ENCODE measurements at places on chromosomes 4 and X. TPM values are rescaled to one million over a fixed set of nuclear protein-coding genes. Genes with fewer than 3 reads are reported as not detected.

The MAGEC1 gene
- not detected for total RNA-seq

The RPS6KA6 gene
- 30.0 TPM for total RNA-seq

The EPHA5 gene
- total RNA-seq, result 157 TPM

The NDNF gene
- total RNA-seq, result 4.1 TPM

The SOWAHD gene
- 0.31 TPM for total RNA-seq

The SPANXA1 gene
- not detected for total RNA-seq

The BEX1 gene
- 136 TPM for total RNA-seq

The SERTM2 gene
- total RNA-seq, result not detected

The HAUS3 gene
- total RNA-seq, result 35.1 TPM

The BEX5 gene
- total RNA-seq, result 24.7 TPM

The ZCCHC18 gene
- total RNA-seq, result 18.2 TPM

The LRRC66 gene
- total RNA-seq, result 1.9 TPM

The RAI2 gene
- 5.6 TPM for total RNA-seq

The ZNF630 gene
- 8.8 TPM for total RNA-seq

The ANAPC10 gene
- 68.9 TPM for total RNA-seq

The ABLIM2 gene
- total RNA-seq, result 22.2 TPM

The ARHGAP36 gene
- total RNA-seq, result 0.31 TPM

The ADRA2C gene
- total RNA-seq, result 2.2 TPM

The FGFRL1 gene
- 5.3 TPM for total RNA-seq

The RASGEF1B gene
- 52.3 TPM for total RNA-seq

The DCX gene
- 544 TPM for total RNA-seq

The WAS gene
- total RNA-seq, result 0.63 TPM

The SPANXA2 gene
- not detected for total RNA-seq

The GABRG1 gene
- total RNA-seq, result 24.7 TPM

The NPY5R gene
- total RNA-seq, result 13.1 TPM

The SSX4 gene
- not detected for total RNA-seq

The NPFFR2 gene
- not detected for total RNA-seq

The CFAP47 gene
- total RNA-seq, result 5.6 TPM

The PABPC1L2B gene
- not detected for total RNA-seq

The CXCL1 gene
- total RNA-seq, result not detected

The EXOC1L gene
- not detected for total RNA-seq

The MTMR8 gene
- total RNA-seq, result 6.9 TPM

The AFM gene
- total RNA-seq, result not detected

The ASMT gene
- total RNA-seq, result not detected

The GLRA2 gene
- total RNA-seq, result 86.1 TPM

The SLIT2 gene
- total RNA-seq, result 17.2 TPM

The F8A1 gene
- total RNA-seq, result 5.6 TPM

The PF4V1 gene
- total RNA-seq, result not detected

The PAK3 gene
- 105 TPM for total RNA-seq

The HMGN5 gene
- 2.2 TPM for total RNA-seq

The ZDHHC15 gene
- 19.4 TPM for total RNA-seq

The TCEAL1 gene
- 37.2 TPM for total RNA-seq

The CENPVL2 gene
- total RNA-seq, result 2.5 TPM

The OTUD6A gene
- total RNA-seq, result not detected

The SSX2 gene
- not detected for total RNA-seq

The SHOX gene
- not detected for total RNA-seq

The GPC3 gene
- total RNA-seq, result 1.3 TPM

The TMEM187 gene
- 1.9 TPM for total RNA-seq

The FRG2 gene
- not detected for total RNA-seq

The BBS12 gene
- total RNA-seq, result 10.6 TPM

The IL2RG gene
- 0.63 TPM for total RNA-seq

The CYLC1 gene
- total RNA-seq, result not detected

The ANOS1 gene
- total RNA-seq, result 18.8 TPM

The GPR78 gene
- not detected for total RNA-seq

All from parietal lobe (tissue), 2 donors.